Activated B cell treated with CpG ODN at 0.5 μM for 24 hours (primary cell): ENCODE measurements at places on chromosomes 7 and 10. TPM values are rescaled to one million over a fixed set of nuclear protein-coding genes. Genes with fewer than 3 reads are reported as not detected.
A peak's percentile ranks its signal among the peaks of the same experiment; 100 is the strongest.

TRPV6 gene
- total RNA-seq, result not detected in 2 replicates

- H3K27me3 ChIP-seq, result no peaks in the 10 kb centered on the region
- H3K4me3 ChIP-seq, result no peak overlapping the region
- DNase-seq, result no peak
- H3K36me3 ChIP-seq, result no peaks in the 10 kb centered on the region
Observed at GRCh38 chr10:88592906-88593305, 6.3 kb downstream of the LIPJ start.

ANKRD61 gene
- total RNA-seq, result not detected in 2 replicates

DNA sequence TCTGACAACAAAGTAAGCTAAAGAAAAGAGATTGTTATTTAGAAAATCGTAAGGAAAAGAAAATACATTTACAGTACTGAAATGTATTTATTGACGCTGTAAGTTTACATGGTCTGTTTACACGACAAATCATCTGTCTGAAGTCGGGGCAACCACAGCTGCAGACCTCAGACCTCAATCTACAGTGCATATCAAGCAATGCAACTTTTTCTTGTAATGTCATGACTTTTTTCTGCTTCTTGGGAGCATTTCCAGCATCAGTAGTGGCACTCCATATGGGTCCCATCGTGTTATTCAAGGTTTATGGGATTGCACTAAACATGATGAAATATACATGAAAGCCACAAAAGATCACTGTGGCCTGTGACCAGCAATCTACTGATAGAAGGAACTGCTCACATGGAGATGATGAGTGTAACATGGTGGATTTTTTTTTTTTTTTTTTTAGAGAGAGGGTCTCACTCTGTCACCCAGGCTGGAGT, 77.1 kb downstream of the MTPN start:
- H3K27me3 ChIP-seq, result no peaks in the 10 kb centered on the region
- no peak overlapping the region for H3K27ac ChIP-seq
- DNase-seq, result no peak
- H3K36me3 ChIP-seq, result no peaks in the 10 kb centered on the region

DNA sequence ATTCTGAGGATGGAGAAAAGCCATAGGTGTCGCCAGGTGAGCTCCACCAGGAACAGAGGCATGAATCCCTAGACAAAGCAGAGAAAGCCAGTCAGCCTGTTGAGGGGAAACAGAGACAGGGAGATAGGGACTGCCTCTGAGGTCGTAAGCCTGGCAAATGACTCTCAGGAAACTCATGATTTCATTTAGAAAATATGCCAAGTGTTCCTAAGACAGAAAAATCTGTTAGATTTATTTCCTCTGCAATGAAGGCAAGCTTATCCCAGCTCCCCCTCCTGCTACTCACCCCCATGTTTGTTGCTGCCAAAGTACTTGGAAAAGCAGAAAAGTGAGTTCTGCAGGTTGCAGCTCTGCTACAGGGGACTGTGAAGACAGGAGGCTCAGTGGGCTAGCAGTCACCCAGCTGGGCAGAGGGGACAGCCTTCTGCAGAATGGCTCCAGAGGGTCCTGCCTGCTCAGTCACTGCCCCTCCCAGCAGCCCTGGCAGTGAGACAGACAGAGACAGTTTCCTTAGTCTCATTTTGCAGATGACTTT, 184.3 kb downstream of the ADRA2A start:
- peaks cover 12% of the 10 kb centered on the region for H3K27me3 ChIP-seq
- H3K4me1 ChIP-seq, result no peaks in the 10 kb centered on the region
- H3K4me3 ChIP-seq, result no peak overlapping the region
- H3K36me3 ChIP-seq, result no peaks in the 10 kb centered on the region

TEX36 gene
- total RNA-seq, result not detected in 2 replicates

CDH23 gene
- 0.17 and 0.29 TPM in 2 replicates for total RNA-seq

GRCh38 chr7:101553771-101554445, 75.2 kb downstream of the MYL10 start:
- H3K27ac ChIP-seq, result no peak overlapping the region
- no peaks in the 10 kb centered on the region for H3K36me3 ChIP-seq
- peaks cover 12% of the 10 kb centered on the region for H3K27me3 ChIP-seq
- DNase-seq, result peak; percentile 7
- no peak overlapping the region for H3K4me3 ChIP-seq

GRCh38 chr10:13670311-13670710, 83.5 kb downstream of the PRPF18 start:
- no peak overlapping the region for H3K4me3 ChIP-seq
- no peaks in the 10 kb centered on the region for H3K36me3 ChIP-seq
- no peak for DNase-seq
- no peak overlapping the region for H3K27ac ChIP-seq
- no peaks in the 10 kb centered on the region for H3K4me1 ChIP-seq

- DNase-seq, result no peak
- peaks cover 84% of the 10 kb centered on the region for H3K36me3 ChIP-seq
- peaks cover 47% of the 10 kb centered on the region for H3K4me1 ChIP-seq
- H3K4me3 ChIP-seq, result no peak overlapping the region
- no peaks in the 10 kb centered on the region for H3K27me3 ChIP-seq
- H3K27ac ChIP-seq, result no peak overlapping the region
Observed at GRCh38 chr10:95249467-95249866, 41.3 kb downstream of the PDLIM1 start.

CREB5 gene
- total RNA-seq, result 0.42 and 0.80 TPM in 2 replicates

GRCh38 chr7:43195768-43196167, 83.3 kb downstream of the HECW1 start:
- H3K4me3 ChIP-seq, result no peak overlapping the region
- no peak for DNase-seq
- no peaks in the 10 kb centered on the region for H3K4me1 ChIP-seq
- H3K36me3 ChIP-seq, result no peaks in the 10 kb centered on the region
- H3K27ac ChIP-seq, result no peak overlapping the region

DNA sequence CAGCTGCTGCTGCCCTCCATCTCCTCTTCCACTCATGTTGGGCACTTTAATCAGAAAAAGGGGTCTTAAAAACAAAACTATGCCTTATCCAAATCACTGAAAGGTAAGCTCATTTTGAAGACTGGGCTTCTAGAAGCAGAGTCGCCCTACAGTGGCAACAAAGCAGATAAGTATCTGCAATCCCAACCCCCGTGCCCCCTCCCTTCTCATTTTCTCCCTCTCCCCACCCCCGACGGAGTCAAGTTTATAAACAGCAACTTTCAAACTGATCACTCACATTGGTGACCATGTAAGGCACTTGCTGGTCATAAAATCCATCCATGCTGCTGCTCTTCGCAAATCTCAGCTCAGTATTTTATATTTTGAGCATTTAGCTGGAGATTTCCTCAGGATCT, 738 bp downstream of the ETV1 start:
- no peak overlapping the region for H3K27ac ChIP-seq
- no peaks in the 10 kb centered on the region for H3K36me3 ChIP-seq
- DNase-seq, result no peak
- H3K4me3 ChIP-seq, result no peak overlapping the region
- H3K4me1 ChIP-seq, result no peaks in the 10 kb centered on the region
- peaks cover 2% of the 10 kb centered on the region for H3K27me3 ChIP-seq

DNA sequence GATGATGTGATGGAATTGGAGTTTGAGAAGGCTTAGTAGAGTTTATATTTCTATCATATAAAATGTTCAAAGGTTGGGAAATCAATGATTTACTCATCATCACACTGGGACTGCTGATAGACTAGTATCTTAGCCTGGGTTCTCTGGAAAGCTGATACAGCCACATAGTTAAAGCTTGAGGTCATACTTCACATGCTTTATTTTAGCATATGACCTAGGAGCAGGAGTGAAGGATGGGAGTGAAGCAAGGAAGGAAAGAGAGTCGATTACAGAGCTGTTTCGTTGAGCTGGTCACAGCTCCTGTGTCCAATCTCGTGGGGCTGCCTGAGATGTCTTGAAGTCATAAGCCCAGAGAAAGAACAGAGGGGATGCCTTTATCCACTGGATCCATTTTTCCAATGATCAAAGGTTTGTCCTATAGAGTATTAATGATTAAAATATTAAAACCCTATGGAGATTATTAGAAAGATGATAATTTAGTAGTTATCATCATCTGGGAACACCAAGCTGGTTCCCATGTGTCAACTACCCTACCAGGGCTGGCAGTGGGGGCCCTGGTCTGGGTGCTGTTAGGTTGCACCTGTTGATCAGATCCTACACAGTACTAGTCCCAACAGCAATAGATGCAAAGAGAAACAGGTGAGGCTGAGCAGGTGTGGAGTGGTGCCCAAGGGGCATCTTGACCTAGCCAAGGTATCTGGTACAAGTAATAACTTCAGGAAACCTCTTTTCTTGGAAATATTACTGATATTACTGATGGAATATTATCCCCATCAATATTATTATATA, 77.8 kb downstream of the BAMBI start:
- no peaks in the 10 kb centered on the region for H3K4me1 ChIP-seq
- H3K4me3 ChIP-seq, result no peak overlapping the region
- peaks cover 3% of the 10 kb centered on the region for H3K27me3 ChIP-seq
- DNase-seq, result no peak
- H3K27ac ChIP-seq, result no peak overlapping the region
- no peaks in the 10 kb centered on the region for H3K36me3 ChIP-seq

POMZP3 gene
- total RNA-seq, result 9.8 and 14.3 TPM in 2 replicates

GRCh38 chr10:86690657-86691084, 22.4 kb downstream of the LDB3 start:
- no peak overlapping the region for H3K4me3 ChIP-seq
- no peak for DNase-seq
- H3K27ac ChIP-seq, result no peak overlapping the region

KCNIP2 gene
- total RNA-seq, result 7.0 and 7.1 TPM in 2 replicates
